ENCODE measurements at places on chromosomes 7 and 10.

GRCh38 chr10:5971315-5971832 is 6.0 kb downstream of the IL15RA start:
- peak; percentile 66 for DNase-seq

DNA sequence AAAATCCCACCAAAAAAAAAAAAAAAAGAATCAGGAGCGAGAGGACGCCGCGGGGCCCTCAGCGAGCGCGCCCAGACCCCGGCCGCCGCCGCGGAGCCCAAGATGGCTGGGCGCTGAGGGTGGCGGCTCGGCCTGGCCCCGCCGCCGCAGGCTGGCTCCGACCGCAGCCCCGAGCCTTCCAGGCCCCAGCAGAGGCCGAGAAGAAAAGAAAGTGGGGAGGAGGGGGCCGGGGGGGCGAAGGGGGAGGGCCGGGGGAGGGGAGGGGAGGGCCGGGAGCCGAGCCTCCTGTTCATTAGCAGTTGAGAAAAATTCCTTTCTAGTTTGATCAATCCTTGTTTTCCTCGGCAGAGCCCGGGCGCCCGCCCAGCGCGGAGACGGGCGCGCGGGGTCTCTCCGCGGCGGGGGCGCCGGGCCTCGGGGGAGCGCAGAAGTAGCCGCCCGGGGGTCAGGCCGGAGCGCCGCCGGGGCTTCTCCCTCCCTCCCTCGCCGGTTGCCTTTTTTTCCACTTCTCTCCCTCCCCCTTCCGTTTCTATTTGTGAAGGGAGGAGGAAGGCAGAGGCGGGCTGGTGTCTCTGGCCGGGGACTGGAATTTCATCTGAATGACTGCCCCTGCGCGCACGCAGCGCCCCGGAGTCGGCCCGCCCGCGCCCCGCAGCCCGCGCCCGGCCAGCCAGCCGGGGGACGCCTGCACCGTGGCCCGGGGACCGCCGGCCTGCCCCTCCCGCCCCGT is 778 bp upstream of the TRIM8 start:
- DNase-seq = peak; percentile 90

- DNase-seq = peak; percentile 89
Measured at GRCh38 chr10:114821293-114821914, at the start of gene FHIP2A. Gene FHIP2A (plus strand): TSS chr10:114821780. CDS start chr10:114822079, 299 bp downstream.

GRCh38 chr10:112721080-112721698 is 228.9 kb upstream of the TCF7L2 start:
- peak; percentile 53 for DNase-seq

- DNase-seq = peak; percentile 85
Measured at GRCh38 chr10:31759124-31759798, 169.4 kb downstream of the ARHGAP12 start.

DNA sequence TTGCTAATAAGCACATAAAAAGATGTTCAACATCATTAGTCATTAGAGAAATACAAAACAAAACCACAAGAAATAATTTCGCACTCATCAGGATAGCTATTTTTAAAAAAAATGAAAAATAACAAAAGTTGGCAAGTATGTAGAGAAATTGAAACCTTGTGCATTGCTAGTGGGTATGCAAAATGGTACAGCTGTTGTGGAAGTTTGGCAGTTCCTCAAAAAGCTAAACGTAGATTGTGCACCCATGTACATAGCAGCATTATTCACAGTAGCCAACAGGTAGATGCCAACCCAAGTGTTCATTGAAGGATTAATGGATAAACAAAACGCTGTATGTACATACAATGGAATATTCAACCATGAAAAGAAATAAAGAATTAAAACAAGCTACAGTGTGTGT is 35.3 kb upstream of the STARD3NL start:
- DNase-seq = no peak

GRCh38 chr10:48604039-48604990 is 558 bp downstream of the ARHGAP22 start:
- DNase-seq = peak; percentile 77

DNA sequence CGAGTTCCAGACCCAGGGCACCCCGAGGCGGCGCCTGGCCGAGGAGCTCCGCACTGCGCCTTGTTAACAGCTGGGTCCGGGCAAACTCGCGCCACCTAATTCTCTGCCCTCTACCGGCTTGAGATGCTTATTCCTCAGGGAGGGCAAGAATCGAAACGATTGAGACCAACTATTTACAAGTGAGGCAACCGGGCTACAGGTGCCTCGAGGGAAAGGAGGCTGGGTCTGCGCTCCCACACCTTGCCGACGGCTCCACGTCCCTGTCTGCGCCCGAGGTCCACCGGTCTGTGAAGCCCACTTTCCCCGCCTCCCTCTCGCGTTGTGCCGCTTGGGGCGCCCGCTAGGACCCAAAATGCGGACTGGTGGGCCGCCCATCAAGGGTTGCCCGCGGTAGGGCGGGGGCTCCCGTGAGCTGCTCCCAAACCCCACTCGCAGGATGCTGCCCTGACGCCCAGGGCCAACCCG is 527 bp downstream of the AKR1B1 start:
- peak; percentile 48 for DNase-seq

DNA sequence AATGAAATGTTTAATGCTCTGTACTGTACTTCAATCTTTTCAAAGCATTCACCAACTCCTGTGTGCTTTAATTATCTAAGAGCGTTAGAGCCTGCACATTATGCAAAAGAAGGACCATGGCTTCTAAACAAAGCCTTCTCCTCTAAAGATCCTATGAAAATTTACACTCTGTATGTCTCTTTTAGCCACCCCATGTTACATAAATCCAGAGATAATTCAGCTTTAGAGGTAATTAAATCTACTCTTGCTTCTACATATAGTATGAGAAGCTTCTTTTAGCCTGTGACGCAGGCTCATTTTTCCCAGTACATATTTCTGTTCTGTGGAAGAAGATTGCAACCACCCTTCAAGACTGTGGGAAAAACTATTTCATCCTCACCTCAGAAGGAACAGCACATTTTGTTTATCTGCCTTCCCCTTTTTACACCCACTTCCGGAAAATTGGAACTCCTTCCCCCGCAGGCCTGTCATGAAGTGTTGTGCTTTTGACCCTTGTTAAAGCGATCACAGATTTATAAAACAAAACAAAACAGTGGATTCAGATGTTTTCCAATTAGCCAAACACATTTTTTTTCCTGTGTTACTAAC is 8.1 kb upstream of the TAS2R16 start:
- DNase-seq = no peak

DNA sequence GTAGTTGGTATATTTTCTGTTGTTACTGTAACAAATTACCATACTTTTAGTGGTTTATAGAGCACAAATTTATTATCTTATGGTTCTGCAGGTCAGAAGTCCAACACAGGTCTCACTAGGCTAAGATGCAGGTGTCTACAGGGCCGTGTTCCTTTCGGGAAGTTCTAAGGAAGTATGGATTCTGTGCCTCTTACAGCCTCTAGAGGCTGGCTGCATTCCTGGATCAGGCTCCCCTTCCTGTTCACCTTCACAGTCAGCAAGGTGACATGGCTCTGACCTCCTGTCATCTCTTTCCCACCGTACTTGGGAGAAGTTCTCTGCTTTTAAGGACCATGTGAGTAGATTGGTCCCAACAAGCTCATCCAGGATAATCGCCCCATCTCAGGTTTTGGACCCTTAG is 37.3 kb downstream of the BMPR1A start:
- no peak for DNase-seq
